ENCODE measurements at places on chromosomes 2 and 18.

GRCh38 chr2:20664071-20664390 lies 2.9 kb upstream of the GDF7 start:
- DNase-seq = no peak

GRCh38 chr18:24672165-24672941 lies 211.9 kb downstream of the HRH4 start:
- no peak for DNase-seq

DNA sequence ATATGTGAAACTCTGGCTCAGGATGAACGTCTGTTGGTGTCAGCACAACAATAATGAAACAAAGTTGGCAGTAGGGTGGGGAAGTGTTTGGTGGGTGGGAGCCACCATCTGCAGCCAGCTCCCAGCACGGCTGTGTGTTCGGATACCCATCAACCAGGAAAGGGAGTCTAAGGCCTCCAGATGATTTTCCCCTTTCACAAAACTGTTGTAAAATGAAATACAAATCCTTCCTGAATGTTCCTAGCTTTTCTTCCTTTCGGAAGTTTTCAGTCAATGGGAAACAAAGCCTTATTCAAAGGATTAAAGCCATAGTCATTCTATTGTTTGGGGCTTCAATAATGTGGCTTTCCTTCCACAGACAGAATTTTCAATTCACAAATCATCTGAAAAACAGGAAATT lies 14.5 kb upstream of the DARS1 start:
- DNase-seq = no peak

GRCh38 chr18:37332628-37333420 lies 232.8 kb downstream of the CELF4 start:
- no peak for DNase-seq
